ENCODE measurements at places on chromosomes 5 and 9. TPM values are rescaled to one million over a fixed set of nuclear protein-coding genes. Genes with fewer than 3 reads are reported as not detected.

GRM6 gene
- polyA plus RNA-seq: 0.60 TPM

SLC25A46 gene
- polyA plus RNA-seq: 56.0 TPM

PRSS3 gene
- 1.8 TPM for polyA plus RNA-seq

PCDHA2 gene
- polyA plus RNA-seq: 0.46 TPM

FOXD4L4 gene
- polyA plus RNA-seq: not detected

SAPCD2 gene
- 9.6 TPM for polyA plus RNA-seq

LRRC70 gene
- 9.1 TPM for polyA plus RNA-seq

ERGIC1 gene
- polyA plus RNA-seq: 118 TPM

KIF4B gene
- polyA plus RNA-seq: 0.14 TPM

CXCL14 gene
- polyA plus RNA-seq: 24.9 TPM

CDC20B gene
- polyA plus RNA-seq: 0.74 TPM

BRD3 gene
- polyA plus RNA-seq: 45.7 TPM

GFI1B gene
- 0.94 TPM for polyA plus RNA-seq

CENPH gene
- polyA plus RNA-seq: 22.5 TPM

ZNF169 gene
- 4.3 TPM for polyA plus RNA-seq

MAMDC4 gene
- polyA plus RNA-seq: 3.5 TPM

KLF4 gene
- polyA plus RNA-seq: 7.7 TPM

LCN2 gene
- 1.1 TPM for polyA plus RNA-seq

PTGER4 gene
- polyA plus RNA-seq: 12.2 TPM

EIF4E1B gene
- polyA plus RNA-seq: 0.06 TPM

FAM151B gene
- polyA plus RNA-seq: 3.3 TPM

PAX5 gene
- 0.19 TPM for polyA plus RNA-seq

IL13 gene
- polyA plus RNA-seq: not detected

SLC6A19 gene
- 72.8 TPM for polyA plus RNA-seq

PCDHGB6 gene
- polyA plus RNA-seq: 6.3 TPM

STKLD1 gene
- 6.4 TPM for polyA plus RNA-seq

All from left renal cortex interstitium (tissue), 4 donors.